ENCODE measurements at places on chromosomes 13 and 19.

GRCh38 chr19:485583-486236 lies 10.6 kb upstream of the MADCAM1 start:
- no peak for DNase-seq

DNA sequence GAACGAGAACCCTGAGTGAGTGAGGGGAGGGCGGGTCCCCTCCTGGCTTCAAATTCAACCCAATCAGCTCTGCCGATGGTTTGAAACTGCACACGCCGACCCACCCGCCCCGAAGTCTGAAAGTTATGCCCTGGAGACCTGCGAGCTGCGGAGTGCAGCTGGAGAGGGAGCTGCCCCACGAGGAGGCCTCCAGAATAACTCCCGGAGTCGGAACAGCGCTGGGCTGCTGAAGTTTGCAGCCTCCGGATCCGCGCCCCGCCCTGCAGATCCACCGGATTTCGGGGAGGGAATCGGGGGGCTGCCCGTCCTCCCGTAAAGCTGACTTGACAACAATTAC lies 7.0 kb downstream of the POU4F1 start:
- no peak for DNase-seq

- DNase-seq: peak; percentile 38
These were observed 10.0 kb downstream of the NDUFB7 start for GRCh38 chr19:14561847-14562351.

DNA sequence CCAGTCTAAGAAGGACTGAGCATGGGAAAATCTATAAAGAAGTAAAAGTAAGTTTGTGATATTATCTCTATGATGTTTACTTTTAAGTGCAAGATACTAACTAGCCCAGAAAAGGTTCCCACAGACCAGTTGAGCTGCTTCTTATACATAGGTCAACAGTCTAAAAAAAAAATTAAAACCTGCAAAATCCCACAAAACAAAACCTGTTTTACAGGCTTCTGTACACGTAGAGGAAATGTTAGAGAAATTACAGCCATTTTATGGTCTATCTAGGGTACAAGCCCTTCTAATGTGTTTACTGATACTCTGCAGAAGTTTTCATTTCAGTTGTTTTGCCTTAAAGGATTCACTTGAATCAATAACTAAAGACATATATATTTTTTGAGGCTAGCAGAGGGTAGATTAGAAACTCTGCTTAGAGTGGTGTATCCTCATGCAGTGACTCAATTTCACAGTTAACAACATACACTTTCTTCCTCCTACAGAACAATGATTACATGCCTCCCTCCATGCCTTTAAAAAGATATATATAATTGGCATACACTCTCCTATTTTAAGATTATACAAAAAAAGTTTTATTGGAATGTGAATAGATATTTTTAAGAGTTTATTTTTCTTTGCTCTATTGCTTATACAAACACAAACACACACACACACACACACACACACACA lies 43.9 kb downstream of the CAB39L start:
- no peak for DNase-seq

DNA sequence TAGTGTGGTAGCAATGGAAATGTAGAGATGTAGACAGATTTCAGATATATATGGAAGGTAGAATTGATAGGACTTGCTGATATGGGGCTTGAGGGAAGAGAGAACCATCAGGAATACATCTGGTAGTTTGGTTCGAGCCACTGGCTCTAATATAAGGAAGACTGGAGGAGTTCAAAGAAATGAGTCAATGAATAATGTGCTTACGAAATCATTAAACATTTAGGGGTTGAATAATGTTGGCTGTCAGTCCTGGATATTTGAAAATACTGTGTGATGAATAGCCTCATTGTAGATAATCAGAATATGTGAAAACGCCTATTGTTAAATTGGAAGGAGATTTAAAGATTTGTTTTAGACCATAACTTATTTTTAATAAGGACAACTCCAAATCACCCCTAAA lies 21.6 kb downstream of the SGCG start:
- DNase-seq: no peak

- peak; percentile 93 for DNase-seq
These were observed 4.3 kb downstream of the MYO9B start for GRCh38 chr19:17079710-17080439.

DNA sequence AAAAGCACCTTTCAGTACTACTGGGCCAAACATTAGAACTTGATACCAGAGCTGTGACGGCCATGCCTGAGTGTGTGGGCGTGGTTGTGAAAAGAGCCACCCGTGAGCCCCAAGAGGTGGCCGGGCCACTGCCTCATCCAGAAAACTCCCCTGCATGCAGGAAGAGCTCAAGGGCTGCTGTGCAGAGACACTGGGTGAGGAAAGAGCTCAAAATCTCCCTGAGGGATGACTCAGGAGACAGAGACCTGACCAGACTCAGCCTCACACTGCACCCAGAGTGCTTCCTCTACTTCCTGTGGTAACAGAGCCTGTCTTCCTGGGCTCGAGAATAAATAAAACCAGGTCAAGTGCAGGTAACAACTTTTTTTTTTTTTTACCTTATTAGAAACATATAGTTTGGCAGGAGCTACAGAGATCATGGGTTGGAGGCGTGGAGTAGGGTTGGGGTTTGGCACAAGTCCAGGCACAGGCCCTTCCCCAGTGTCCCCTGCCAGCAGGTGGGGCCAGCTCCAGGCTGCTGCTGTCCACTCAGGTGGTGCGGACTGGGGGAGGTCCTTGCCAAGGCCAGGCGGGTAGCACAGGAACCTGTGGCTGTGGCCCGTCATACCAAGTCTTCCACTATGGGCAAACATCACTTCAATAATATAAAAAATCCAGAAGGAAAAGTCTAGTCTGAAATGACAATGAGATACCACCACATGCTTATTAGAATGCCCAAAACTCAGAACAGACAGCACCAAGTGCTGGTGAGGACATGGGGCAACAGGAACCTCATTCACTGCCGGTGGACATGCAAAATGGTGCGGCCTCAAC lies 25.5 kb downstream of the ELL start:
- DNase-seq: peak; percentile 81

DNA sequence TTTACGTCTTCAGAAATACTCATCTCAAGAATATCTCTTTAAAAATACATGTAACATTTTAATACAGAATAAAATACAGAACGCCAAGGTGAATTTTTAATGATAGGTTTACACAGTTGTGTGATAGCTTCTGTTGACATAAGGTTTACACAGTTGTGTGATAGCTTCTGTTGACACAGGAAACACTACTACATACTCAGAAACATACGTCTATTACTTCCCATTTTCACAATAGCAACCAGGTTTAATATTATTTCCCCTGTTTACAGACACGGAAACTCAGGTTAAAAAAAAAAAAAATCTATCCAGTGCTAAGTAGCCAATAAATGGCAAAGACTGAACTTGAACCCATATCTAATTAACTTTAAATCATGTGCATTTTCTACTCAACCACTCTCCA lies 571.2 kb downstream of the LIG4 start:
- DNase-seq: no peak

GRCh38 chr19:10517760-10518443 lies 655 bp upstream of the S1PR5 start:
- peak; percentile 28 for DNase-seq

GRCh38 chr19:54449701-54450069 lies 686 bp downstream of the LENG8 start:
- DNase-seq: no peak

DNA sequence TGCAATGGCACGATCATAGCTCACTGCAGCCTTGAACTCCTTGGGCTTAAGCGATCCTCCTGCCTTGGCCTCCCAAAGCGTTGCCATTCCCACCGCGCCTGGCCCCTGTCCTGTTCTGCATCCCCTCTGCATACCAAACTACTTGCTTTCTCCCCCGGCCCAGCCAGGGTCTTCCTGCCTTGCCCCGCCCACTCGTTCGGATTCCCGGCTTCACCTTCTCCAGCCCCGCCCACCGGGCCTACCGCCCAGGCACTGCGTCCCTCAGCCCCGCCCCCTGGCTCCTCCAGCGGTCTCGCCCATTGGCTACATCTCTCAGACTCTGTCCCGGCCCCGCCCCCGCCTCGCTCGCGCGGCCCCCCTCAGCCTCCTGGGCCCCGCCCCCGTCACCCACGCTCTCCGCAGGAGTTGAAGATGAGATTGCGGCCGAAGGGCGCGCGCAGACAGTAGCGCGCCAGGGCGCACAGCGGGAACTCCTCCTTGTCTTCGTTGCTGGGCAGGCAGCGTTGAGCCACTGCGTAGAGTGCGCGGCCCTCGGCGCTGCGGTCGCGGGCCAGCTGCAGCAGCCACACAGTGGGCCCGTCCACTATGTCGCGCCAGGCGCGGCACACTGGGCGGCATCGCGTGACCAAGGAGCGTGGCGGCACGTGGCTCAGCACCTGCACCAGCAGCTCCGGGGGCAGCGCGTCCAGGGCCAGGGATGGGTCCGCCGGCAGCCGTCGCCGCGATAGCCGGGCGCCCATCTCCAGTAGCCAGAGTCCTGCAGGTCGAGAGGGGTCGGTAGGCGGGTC lies 19.0 kb downstream of the MRPS12 start:
- no peak for DNase-seq

DNA sequence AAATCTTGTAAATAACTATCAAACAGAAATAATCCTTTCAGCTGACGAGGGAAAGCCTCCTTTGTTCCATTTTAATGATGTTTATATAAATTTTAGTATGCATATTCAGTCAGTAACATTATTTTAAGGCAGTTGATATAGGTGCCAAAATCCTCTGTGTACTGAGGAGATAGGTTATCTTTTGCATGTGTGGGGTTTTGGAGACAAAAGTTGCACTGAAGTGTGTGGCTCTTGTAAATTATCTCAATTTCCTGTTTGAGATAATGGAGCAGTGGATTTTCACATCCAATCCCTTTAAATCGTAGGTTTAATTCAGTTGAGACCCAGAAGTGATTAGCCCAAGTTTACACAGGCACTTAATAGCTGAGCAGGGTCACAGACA lies 106.6 kb downstream of the RGCC start:
- DNase-seq: no peak

- DNase-seq: no peak
These were observed 590.9 kb upstream of the SGCG start for GRCh38 chr13:22589880-22590279.

DNA sequence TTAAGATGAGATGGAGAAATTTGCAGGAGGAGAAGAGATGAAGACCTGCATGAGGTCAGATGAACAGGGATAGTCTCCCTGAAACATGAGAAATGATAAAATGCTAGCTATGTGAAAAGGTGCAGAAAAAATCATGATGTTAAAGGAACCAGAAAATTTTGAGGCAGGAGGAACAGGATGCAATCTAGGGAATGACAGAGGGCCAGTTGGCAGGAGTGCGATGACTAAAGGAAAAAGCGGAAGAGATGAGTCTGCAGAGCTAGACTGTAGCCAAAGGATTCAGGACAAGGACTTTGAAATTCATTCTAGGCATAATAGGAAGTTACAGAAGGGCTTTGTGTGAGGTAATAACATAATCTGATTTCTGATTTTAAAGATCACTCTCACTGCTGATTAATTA lies 77.9 kb downstream of the TRPC4 start:
- DNase-seq: no peak

DNA sequence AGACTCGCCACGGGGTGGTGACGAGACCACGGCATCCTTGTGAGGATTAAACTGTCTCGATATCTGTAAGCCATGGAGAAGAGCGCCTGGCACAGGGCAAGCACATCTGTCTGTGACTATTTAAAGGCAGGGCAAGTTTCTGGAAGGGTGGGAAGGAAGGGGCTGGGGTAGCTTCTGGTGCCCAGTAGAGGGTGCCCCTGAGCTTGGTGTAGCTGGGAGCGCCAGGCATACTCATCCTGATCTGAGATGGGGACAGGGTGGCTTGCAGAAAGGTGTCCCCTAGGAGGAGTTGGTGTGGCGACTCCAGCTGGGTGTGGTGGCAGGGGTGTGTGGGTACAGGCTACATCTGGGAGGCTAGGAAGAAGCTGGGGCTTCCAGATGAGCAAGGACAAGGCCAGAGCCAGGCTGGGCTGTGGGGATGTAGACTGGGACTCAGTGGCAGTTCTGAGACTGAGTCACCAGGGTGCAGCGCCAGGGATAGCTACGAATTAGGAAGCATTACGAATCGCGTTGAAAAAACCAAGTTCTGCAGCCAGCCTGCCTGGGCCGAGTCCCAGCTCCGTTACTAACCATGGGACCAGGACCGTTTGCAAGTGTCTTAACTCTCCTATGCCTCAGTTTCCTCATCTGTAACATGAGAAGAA lies 23.1 kb upstream of the ASPDH start:
- DNase-seq: no peak

DNA sequence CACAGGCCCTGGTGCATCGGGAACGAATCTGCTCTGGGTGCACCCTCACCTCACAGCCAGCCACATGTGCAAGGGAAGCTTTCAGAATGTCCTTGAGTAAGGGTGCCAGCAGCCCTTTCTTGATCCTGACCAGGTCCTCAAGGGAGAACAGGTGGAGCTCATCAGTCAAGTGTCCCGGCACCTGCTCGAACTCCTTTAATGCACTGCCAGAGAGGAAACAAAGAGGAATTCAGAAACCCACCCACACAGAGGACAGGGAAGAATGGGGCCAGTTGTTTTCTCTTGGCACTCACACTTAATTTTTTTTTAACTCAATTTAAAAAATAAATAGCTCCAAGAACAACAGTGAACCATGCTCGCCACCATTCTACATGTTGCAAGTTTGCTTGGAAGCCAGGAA lies 41.7 kb downstream of the RUBCNL start:
- DNase-seq: no peak

- DNase-seq: no peak
These were observed 753.6 kb downstream of the LIG4 start for GRCh38 chr13:107461751-107462150.

GRCh38 chr13:30148786-30149185 lies 158.6 kb downstream of the KATNAL1 start:
- DNase-seq: no peak

DNA sequence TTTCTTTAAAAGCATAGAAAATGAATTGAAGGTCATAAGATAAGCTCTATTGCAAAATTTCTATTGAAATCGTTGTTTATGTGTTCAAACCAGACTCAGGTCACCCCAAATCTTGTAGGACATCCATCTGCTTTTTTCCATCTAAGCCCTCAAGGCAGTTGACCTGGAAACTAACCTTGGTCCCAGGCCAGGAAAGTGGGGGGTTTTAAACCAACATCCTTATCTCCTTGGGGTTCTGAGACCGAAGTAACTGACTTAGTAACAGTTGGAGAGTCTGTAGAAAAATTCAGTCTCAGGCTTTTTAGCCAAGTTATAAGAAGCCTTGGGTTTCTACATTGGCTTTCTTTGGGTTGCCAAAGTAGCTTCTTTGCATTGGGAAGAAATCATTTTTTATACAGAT lies 23.4 kb downstream of the ZNF507 start:
- DNase-seq: no peak
